ENCODE measurements at places on chromosomes 3 and 15.

GRCh38 chr3:146770301-146770700 lies 165.2 kb upstream of the PLSCR5 start:
- no peak for DNase-seq

DNA sequence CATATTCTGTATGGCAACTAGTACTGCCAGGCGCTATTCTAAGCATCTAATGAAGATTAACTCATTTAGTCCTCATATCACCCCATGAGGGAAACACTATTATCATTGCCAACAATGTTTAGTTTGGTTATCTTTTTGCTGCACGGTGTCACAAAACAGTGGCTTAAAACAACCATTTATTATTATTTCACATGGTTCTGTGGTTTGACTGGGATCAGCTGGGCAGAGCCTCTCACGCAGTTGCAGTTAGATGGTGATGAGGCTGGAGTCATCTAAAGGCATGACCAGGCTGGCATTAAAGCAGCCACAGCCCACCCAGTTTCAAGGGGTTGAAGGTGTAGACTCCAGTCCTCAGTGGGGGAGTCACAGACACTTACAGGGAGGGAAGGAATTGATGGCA lies 32.8 kb upstream of the RASA2 start:
- no peak for DNase-seq

- DNase-seq: no peak
These were observed 3.1 kb upstream of the FOXB1 start for GRCh38 chr15:60000824-60001609.

DNA sequence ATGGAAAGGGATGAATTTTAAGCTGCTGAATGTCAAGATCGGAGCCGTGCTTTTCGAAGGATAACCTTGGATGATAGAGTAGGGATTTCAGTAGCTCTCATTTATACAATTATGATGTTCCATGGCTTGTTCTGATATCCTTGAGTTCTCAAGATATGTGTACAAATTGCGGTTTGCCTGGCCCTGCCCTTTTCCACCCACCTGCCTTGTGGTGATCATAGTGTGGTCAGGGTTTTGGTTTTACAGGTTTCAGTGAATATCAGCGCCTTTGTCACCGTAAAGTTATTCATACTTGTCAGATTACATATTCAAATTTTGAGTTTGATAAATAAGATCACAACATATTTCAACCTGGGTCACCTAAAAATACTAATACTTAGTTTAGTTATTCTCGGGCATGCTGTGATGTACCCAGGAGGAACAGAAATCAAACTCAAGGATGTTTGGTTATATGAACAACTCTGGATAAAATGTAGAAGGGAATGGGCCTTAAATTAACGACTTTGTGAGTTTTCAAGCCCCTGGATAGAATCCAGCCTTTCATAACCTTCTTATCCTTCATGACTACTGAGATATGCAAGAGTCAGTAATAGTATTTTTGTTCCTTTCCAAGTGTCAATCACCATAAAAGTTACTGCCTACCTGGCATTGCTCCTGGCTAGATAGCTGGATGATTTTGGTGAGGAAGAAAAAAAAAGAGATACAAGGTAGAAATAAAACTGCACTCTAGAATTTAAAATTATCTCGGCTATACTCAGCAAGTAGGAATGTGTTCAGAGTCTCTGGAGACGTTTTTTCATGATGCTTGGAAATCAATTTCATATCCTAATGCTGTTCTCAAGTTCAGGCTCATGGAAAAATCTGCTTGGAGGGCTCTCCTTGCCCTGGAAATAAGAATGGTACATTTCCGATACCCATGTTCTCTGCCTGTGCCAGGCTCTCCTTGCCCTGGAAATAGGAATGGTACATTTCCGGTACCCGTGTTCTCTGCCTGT lies 209.2 kb upstream of the TPRG1 start:
- no peak for DNase-seq

- no peak for DNase-seq
These were observed 94.9 kb downstream of the MEX3B start for GRCh38 chr15:81950841-81951414.

DNA sequence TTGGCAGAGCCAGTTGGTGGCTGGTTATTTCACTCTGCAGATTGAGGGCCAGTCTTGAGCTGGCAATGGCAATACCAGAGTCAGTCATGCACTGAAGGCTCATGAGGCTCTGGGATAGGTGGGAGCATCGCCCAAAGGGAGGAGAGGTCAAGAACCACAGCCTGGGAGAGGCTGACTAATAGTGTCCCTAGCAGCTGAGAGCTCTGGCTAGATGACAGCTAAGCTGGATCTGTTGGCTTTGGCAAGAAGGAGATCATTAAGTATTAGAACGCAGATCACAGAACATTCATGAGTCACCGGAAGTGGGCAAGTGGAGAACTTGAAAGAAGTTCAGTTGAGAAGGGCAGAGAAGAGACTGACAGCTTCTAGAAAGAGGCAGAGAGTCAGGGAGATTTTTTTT lies 521.1 kb downstream of the NR2F2 start:
- DNase-seq: no peak

DNA sequence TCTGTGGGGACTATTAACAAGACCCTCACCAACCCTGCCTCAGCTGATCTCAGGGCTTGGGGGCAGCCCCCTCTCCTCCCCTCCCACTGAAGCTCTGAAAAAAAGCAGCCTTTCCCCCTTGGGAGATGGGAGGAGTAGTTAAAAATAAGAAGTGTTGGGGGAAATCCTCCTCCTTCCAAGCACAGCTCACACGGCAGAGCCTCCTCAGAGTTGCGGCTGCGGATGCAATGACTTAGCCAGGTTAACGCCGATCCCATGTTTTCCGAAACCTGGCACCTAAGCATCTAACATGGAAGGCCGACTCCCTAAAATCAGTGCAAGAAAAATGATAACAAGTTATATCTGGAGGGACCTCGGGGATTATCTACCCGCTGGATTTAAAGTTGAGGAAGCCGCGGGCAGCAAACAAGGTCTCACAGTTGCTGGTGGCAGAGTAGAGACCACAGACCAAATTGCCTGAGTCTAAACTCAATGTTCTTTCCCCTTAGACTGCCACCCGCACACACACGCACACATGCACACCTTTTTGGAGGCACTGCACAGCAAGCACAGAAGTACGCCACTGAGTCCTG lies 1.1 kb upstream of the TPM1 start:
- DNase-seq: no peak

DNA sequence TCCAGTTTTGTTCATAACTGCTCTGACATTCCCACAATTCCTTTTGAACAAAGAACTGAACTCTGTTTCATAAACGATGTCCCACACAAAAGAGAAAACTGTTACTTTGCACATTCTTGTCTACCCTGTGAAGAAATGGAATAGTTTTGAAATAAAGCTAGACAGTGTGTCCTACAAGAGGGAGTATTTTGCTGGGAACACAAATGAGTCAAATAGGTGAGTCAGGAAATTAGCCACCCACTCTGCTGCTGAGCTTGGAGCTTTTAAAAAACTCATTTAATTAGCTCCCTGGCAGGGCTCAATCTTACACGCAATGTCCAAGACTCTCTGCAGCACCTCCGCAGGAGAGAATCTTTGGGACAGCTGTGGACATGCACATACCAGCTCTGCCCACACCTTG lies 193.4 kb downstream of the SLC9A9 start:
- DNase-seq: no peak

- DNase-seq: no peak
These were observed 24.1 kb downstream of the SIDT1 start for GRCh38 chr3:113556316-113556945.

- DNase-seq: no peak
These were observed 26.2 kb upstream of the IL16 start for GRCh38 chr15:81170511-81170910.

- DNase-seq: no peak
These were observed 49.0 kb upstream of the CACNA2D3 start for GRCh38 chr3:54073386-54073785.

DNA sequence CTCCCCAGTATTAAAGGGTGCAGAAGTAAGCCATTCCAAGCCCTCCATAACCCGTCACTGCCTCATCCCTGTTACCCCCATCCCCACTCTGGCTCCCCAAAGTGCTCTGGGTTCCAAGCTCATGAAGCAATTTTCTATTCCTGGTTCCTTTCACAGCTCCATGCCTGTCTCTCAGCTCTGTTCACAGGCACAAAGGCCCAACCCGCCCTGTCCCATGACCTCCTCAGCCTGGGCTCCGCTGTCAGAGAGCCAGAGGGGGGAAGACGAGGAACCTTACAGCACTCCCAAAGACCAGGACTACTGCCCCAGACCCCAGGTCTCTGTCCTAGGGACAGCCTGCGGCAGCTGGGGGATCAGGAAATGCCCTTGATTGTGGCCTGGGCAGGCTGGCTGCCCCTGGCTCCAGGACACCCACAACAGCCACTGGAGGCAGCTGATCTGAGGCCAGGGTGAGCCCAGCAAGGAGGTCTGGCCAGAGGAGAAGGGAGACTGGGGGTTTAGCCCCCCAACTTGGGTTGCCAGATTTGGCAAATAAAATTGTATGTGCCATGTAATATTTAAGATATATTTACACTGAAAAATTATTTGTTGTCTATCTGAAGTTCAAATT lies 43.2 kb upstream of the LINGO1 start:
- no peak for DNase-seq

DNA sequence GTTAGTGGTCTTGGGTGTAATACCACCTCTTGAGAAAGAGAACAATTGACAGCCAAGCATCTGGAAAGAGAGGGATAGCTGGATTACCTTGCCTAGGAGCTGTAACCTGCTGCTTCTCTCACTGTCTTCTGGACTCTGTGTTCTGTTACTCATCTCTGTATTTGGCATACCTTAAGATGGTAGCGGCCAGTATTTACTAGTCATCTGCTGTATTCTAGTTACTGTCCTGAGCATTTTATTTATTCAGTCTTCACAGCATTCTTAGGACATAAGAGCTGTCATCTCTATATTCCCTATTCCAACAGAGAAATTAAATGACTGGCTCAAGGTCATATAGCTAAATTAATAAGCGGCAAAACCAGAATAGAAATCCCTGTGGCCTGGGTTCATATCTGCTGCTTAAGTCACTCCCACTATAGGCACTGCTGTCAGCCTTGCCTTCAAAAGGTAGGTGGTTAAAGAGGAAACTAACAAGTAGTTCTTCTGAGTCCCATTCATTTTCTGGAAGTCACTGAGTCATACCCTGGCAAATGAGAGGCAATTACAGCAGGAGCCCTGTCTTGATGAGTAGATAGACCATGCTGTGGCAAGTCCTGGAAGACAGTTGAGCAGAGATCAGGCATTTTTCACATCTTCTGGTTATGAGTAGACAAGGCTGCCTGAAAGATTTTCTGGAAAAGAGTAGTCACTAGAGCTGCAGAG lies 68.2 kb downstream of the RAB7A start:
- no peak for DNase-seq

- DNase-seq: no peak
These were observed 105.9 kb downstream of the MOBP start for GRCh38 chr3:39573392-39573791.

- no peak for DNase-seq
These were observed 346.1 kb downstream of the CHST2 start for GRCh38 chr3:143465666-143466065.

GRCh38 chr3:99891610-99892285 lies 74.1 kb downstream of the CMSS1 start:
- no peak for DNase-seq

DNA sequence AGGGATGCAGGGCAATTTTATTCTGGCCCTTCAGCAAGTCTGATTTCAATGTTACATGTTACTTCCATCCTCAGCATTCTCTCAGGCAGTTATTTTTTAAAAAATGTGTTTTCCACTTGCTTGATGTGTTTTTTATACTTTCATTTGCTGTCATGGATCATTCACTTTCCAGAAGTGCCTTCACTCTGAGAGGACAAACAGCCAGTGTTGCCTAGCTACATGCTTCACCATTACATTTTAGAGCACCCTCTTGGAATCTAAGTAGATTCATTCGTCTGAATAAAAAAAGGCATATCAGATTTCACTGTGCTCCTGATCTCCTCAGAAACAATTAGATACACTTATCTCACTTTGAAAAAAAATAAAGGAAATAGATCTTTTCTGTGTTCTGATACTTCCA lies 93.6 kb upstream of the POU1F1 start:
- no peak for DNase-seq

DNA sequence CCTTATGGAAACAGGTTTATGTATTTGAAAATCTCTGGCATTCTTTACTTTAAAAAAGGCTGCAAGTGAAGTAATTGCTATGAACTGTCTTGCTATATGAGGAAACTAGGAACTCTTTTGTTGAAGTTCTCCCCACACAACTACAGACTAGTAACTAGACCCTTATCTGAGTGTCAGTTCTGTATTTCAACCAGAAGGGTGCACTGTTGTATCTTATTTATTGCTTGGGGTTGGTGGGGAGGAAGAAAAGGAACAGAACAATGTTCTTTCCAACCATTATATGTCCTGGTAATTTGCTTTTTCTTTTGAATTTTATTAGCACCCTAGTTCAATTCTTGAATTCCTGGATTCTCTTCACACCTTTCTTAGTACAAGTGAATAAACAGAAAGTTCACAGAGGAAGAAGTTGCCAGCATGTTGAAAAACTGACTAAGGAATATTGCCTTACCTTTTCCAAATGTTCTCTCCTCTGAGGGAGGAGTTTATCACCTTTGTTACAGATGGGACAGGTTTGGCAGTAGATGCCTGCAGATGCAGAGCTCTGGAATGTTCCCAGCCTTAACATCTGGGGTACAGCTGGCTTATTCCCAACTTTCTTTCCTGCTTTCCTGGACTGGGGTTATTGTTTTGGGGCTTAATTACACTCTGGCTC lies 162.4 kb upstream of the CFAP20DC start:
- DNase-seq: no peak

DNA sequence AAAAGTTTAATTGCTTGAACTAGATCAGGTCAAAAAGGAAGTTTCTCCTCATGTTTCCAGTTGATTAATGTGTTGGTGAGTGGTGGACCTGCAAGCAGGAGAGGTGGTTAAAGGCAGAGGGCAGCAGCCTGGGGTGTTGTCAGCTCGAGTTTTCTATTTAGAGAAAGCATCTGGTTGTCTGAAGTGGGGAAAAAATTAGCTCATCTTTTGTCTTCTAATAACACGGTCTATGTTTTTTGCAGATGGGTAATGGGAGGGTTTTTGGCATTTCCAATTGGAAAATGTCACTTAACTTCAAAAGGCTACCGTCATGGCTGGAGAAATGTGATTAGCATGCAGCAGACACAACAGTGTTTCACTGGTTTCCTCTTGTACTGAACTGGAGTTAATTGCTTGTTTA lies 122.6 kb downstream of the ITPR1 start:
- no peak for DNase-seq

DNA sequence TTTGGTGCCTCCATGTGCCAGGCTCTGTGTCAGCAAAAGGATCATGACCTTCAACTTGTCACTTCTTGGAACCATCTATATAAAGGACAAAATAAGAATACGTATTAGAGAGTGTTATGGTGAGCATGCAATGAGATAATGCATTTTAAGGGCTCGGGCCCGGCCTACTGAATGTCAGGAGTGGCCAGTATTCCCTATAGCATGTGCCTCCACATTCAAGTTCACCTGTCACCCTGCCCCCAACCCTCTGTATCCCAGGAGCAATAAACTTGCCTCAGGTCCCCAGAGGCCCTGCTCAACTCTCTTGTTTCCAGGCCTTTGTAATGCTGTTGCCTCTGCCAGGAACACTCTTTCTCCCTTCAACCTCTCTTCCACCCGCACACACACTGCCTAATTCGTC lies 90.2 kb upstream of the SLC6A11 start:
- no peak for DNase-seq
